Hippocampal formation (tissue), 2 donors: ENCODE measurements at places on chromosomes 2 and 18.

- DNase-seq = no peak
Observed at GRCh38 chr2:238108423-238109183, 8.5 kb downstream of the ESPNL start.

GRCh38 chr2:96891591-96892333 lies 21.9 kb upstream of the SEMA4C start:
- peak; percentile 35 for DNase-seq

GRCh38 chr18:22608847-22609246 lies 191.1 kb upstream of the CTAGE1 start:
- no peak for DNase-seq

DNA sequence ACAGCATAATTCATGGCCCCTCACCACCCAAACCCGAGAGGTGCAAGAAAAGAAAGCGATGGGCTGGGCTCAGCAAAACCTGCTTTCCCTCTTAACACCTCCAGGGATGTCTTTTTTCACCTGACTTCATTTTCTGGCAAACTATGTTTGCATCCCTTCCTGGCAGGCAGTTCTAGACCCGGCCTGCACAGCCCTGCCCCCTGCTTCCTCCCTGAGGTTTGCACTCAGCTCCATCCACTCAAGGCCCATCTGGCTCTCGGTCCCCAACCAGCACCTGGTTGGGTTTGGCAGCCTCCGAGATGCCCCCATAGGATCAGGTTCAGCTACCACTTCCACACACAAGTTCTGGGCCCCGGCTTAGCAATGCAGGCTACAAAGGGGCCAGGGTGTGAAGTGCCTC lies 185.7 kb downstream of the SMAD7 start:
- no peak for DNase-seq

DNA sequence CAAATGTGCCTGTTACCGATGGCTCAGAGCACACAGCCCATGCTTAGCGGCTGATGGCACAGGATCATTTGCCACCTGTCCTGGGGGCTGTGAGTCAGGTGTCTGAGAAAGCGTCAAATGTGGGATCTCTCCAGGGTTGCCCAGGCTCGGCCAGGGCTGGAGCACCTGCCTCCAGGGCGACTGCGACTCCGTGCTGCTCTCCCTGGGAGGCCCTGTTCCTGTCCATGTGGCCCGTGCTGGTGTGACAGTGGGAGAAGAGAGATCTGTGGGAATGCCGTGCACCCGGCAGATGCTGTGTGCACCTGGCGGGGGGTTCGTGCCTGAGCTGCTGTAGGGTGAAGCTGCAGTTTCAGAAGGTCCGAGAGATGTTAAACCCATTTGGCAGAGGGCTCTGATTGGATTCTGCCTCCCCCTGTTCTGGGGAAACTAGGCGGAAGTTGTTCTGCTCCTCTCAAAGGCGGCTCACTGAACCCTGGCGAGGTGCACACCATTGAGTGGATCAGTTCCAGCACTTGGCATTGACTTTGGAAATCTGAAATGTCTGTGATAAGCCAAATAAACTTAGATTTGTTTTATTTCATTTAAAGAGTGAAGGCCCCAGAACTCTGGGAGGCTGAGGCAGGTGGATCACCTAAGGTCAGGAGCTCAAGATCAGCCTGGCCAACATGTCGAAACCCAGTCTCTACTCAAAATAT lies 34.7 kb upstream of the TPO start:
- DNase-seq = no peak

DNA sequence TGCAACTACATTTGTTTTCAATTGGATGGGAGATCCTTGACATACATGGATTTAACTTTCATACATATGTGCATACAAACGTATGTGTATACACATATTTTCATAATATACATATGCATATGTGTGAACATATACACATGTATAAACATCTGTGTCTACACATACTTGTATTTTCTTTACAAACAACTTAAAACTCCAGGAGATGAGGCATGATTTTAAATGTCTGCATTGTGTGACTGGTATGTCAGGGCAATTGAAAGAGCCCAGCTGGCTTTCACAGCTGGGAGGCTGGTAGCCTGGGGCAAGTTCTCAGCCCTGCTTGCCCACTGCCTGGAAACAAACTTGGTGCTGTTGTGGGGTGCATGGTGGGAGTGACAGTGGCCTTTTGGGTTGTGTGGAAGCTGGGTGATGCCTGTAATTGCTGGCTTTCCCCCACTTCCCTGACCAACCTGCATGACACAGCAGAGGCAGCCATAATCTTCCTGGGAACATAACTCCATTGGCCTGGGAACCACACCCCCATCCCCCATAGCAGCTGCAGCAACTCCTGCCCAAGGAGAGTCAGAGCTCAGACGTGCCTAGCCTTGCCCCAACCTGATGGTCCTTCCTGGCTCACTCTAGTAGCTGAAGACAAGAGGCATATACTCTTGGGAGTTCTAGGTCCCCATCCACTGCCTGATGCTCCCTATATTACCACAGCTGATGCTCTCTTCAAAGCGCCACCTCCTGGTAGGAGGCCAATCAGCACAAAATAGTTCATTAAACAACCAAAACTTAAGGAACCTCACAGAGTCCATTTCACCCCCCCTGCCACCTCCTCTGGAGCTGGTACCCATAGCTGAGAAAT lies 158.3 kb downstream of the CERS6 start:
- no peak for DNase-seq

GRCh38 chr2:30769891-30770462 lies 37.3 kb downstream of the CAPN13 start:
- DNase-seq = no peak

- DNase-seq = peak; percentile 22
Observed at GRCh38 chr18:49510393-49511115, 23.5 kb upstream of the C18orf32 start.

DNA sequence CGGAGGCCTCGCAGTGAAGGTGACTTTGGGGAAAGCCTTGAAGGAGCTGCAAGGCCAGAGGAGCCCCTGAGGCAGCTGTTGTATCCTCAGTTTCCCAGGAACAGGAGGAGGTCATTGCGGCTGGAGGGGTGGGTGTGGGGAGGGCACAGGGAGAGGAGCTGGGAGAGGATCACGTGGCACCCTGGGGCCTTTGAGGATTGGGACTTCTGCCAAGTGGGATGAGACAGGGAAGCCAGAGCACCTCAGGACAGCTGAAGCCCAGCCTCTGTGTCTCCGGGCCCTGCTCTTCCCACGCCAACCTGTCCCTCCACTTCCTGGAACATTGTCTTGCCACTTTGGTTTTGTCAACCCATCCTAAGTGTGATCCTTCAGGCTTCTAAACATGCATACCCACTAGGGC lies 19.4 kb upstream of the RRM2 start:
- DNase-seq = no peak
